ENCODE measurements at places on chromosomes 12 and 14.
A peak's percentile ranks its signal among the peaks of the same experiment; 100 is the strongest.

GRCh38 chr14:102500158-102500662 lies 9.4 kb downstream of the ANKRD9 start:
- no peak for DNase-seq

GRCh38 chr12:67681105-67681778 lies 32.7 kb downstream of the DYRK2 start:
- no peak for DNase-seq

GRCh38 chr12:58950739-58951100 lies 30.4 kb upstream of the LRIG3 start:
- DNase-seq = no peak

DNA sequence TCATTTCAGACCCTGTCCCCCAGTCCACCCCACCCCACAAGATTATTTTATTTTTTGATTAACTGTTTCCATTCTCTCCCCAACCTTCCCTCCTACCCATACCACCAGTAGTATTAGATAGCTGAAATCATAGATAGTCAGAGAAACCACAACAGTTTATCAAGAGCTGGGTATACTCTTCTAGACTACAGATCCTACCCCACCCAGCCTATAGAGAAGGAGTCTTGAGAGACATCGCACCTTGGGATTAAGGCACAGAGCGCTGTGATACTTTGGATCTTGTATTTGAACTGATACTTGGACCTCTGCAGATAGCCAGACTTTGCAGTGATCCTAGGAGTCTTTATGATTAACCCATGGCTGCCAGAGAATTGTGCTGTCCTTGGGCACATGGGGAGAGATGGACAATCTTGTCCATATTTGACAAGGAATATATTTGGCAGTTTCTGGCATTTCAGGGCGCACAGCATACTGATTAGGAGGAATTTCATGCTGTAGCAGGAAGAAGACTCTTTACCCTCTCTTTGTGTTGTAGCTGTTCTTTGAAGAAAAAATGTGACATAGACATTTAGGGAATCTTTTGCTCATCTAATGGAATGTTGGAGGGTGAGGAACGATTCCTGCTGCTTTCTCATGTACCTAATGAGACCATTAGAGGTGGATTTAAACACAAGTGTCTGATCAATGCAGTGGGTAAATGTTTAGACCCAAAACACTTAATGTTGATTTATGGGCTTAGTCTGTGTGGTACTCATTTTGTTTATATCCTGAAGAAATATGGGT lies 982 bp downstream of the RBMS2 start:
- DNase-seq = no peak

DNA sequence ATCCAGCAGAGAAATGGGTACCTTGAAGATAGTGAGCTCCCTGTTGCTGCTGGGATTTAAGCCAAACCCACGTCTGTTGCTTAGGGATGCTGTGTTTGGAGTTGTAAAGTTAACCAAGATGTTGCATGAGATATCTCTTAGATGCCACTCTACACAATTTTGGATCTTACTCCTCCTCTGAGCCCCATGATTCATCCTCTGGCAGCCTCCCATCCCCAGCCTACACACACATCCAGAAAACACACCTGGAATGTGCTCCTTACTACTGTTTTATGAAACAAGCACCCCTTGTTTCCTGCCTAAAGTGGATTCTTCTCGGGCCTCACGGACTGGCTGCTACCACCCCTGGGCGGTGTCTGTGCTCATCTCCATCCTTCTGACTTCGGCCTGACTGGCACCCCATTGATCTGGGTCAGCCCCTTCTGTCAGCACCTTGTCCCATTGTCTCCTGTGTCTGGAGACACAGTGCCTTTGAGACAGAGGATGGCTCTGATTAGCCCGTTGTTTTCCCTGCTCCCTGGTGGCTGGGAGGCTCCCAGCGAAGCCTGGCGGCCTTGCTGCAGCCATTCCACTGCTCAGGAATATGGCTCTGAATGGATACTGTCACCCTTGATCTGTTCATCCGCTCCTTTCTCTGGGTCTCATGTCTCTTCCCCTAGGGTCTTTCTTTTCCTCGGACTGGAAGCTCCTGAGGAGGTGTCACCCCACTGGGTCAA lies 24.3 kb downstream of the TSPAN9 start:
- DNase-seq = no peak

DNA sequence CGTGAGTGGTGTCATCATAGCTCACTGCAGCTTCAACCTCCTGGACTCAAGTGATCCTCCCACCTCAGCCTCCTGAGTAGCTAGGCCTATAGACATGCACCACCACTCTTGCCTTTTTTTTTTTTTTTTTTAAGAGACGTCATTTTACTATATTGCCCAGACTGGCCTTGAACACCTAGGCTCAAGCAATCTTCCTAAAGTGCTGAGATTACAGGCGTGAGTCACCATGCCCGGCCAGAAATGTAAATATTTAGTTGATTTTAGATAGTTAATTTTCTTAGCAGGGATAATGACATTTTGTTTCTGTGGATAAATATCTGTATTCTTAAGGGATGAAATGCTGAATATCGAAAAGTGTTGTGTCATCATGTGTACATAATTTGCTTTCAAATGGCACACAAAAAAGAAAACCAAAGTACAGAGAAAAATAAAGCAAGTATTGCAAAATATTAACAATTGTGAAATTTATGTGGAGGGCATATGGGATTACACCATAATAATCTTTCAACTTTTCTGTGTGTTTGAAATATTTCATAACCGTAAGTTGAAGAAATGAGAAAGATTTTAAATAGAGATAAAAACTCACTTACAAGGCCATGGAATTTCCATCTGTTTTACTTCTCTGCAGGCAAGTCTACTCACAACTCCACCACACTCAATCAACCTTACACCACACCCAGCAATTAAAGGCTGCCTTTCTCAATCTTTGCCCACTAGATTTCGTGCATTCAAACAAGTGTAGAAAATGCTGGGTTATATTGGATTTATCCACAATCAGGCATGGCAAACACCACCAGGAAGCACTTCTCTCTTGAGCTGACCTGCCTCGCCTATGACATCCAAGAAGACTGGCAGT lies 93.7 kb downstream of the SPTSSA start:
- no peak for DNase-seq

GRCh38 chr14:38874721-38875120 lies 228.3 kb downstream of the SEC23A start:
- no peak for DNase-seq

GRCh38 chr14:63603749-63604277 lies 37.9 kb downstream of the WDR89 start:
- DNase-seq = no peak

- DNase-seq = peak; percentile 13
Measured at GRCh38 chr12:94650143-94651056, at the start of gene TMCC3. TSS of gene TMCC3 (minus strand) at chr12:94650557. CDS start at chr12:94650430, 127 bp downstream.

GRCh38 chr12:39145175-39145999 lies 240.0 kb upstream of the CPNE8 start:
- DNase-seq = no peak

DNA sequence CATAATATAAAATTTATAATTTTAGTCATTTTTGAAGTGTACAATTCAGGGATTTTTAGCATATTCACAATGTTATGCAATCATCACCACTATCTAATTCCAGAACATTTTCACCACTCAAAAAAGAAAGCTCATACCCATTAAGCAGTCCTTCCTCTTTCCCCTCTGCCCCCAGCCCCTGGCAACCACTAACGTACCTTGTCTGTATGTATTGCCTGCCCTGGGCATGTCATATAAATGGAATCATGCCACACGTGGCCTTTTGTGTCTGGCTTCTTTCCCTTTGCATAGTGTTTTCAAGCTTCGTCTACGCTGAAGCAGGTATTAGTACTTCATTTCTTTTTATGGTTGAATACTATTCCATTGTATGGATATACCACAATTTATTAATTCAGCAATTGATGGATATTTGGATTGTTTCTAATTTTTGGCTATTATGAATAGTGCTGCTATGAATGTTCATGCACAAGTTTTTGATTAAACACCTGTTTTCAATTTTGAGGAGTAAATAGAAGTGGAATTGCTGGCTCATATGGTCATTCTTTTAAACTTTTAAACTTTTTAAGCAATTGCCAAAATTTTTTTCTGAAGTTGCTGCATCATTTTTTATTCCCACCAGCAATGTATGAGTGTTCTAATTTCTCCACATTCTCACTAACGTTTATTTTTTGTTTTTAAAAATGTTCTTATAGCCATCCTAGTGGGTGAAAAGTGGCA lies 1.6 kb upstream of the SSTR1 start:
- DNase-seq = no peak

DNA sequence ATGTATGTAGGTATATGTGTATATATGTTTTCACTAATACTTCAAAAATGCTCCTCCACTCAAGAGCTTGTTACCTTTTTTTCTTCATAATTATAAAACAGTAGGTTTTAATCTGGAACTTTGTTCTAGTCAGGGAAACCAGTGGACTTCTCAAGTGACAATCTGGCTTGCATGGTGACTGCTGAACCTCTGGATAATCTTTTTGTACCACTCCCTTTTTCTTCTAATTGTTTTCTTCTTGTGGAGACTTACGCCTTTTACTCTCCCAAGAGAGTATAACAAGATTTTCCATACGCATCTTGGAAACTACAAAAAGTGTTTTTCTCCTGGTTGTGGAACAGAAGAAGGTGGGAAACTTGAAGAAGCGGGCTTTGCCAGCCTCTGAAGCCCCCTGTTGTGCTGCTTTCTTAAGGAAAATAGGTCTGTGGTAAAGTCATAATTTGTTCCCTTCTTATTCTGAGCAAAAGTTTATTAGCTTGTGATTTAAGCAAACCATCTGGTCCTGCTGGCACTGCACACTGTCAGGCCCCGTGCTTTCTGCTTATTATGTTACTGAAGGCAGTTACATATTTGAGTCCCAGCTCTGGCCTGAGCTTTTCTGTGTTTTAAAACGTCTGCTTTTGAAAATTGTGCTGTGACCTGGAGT lies 291.8 kb downstream of the ERC1 start:
- no peak for DNase-seq

DNA sequence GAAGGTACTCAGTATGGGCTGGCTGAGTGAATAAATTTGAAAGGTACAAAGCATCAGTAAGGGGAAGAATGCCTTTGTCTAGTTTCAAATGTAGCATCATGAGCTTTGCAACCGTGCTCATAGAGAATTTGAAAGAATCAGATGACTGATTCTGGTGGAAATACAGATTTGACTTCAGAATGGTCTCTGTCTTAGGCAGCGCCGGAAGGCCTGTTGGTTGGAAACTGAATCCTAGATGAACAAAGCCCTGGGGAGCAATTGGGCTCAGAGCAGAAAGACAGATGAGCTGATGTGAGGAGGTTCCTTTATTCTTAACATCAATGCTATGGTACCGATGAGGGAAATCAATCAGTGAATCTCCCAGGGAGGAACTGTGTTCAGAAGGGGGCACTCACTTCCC lies 137.3 kb downstream of the SNAPC1 start:
- DNase-seq = no peak

DNA sequence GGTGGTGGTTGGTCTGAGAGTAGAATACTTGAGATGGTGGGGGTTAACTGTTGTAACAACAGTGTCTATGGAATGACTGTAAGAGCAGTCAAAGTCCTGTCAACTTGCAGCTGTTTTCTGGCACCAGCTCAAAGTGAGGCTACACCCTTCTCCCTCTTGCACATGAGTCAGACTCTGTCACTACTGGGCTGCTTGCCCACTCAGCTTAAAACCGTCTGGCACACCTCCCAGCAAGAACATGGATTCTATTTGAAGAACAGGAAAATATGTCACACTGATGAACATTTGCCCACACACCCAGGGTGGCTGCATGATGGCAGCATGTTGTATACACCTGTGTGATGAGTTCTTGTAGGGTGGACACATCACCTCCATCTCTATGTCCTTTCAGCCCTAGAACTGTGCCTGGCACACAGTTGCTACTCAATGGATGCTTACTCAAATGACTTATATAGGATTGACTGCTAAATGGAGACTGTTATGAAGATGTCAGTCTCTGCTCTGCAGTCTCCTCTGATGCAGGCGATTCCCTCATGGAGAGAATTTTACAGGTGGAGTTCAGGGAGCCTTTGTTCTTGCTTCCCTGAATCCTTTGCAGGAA lies 19.3 kb upstream of the SERPINA6 start:
- DNase-seq = no peak

DNA sequence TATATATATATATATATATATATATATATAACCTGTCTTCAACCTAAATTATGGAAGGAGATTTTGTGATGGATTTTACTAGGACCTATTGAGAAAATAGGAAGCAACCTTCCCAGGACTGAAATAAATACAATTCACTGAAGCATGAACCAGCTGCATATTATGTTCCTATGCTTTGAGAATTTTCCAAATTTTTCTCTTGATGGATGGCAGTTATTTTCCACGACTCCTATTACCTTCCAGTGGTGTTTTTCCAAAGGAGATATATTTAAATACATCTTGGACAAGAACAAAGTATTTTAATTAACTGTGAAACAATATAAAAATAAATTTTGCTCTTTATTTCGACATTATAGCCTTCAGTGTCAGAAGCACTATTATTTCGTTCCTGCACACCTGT lies 87.9 kb downstream of the TMTC1 start:
- no peak for DNase-seq

- no peak for DNase-seq
Measured at GRCh38 chr12:44184499-44185206, 348.8 kb downstream of the TMEM117 start.

GRCh38 chr14:61524211-61524806 lies 171.0 kb upstream of the HIF1A start:
- DNase-seq = no peak

- no peak for DNase-seq
Measured at GRCh38 chr12:104565606-104566243, 109.0 kb downstream of the CHST11 start.

DNA sequence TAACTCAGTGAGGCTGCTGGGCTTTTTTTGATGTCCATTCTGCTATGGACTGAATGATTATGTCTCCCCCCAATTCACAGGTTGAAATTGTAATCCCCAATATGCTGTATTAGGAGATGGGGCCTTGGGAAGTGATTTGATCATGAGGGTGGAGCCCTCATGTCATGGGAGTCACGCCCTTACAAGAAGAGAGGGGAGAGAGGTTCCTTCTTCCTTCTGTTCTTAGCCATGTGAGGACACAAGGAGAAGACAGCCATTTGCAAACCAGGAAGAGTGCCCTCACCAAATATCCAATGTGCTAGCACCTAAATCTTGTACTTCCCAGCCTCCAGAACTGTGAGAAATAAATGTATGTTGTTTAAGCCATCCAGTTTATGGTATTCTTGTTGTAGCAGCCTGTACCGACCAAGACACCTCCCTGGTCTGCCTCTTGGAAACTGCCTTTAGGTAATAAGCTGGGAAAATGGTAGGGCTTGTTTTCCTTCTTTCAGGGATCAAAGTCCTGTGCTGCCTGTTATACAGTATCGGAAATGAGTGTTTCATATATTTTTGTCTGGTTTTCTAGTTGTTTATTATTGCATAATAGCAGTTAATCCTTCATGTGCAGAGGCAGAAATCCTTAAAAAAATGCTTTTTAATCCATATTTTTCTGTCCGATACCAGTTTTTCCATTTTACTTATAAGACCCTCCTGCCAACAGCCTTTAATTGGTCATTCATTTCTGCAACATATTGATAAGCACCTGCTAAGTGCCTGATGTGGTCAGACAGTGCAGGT lies 16.3 kb downstream of the BORCS5 start:
- no peak for DNase-seq
